ENCODE measurements at places on chromosomes 2 and 18. TPM values are rescaled to one million over a fixed set of nuclear protein-coding genes. Genes with fewer than 3 reads are reported as not detected.

Gene SERPINB13
- total RNA-seq = not detected

Gene PIEZO2
- 26.2 TPM for total RNA-seq

Gene SERPINB2
- 0.32 TPM for total RNA-seq

- no peak for DNase-seq
Measured at GRCh38 chr2:218327451-218328210, 29.0 kb upstream of the CATIP start.

GRCh38 chr2:9937968-9938367, 13.5 kb upstream of the GRHL1 start:
- no peak for DNase-seq

Gene GCFC2
- total RNA-seq = 31.5 TPM

GRCh38 chr2:230267556-230267955, 42.0 kb downstream of the SP140 start:
- DNase-seq = no peak

- no peak for DNase-seq
Measured at GRCh38 chr2:144376460-144376859, 143.5 kb downstream of the ZEB2 start.

DNA sequence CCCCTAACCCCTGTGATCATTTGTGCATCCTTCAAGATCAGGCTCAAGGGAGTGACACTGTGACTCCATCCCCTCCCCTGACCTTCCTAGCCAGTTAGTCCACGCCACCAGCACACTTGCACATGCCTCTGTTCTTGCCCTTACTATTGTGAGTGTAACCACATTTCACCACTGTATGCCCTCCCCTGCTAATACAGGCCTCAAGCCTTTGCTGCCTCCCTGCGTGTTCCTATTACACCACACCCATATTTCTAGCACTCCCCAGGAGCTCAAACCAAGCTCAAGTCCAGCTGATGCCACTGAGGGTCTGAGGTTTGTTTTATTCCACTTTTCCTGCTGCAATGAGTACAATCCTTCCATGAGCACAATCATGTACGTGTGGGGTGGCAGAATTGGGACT, 288.9 kb upstream of the FBXO11 start:
- DNase-seq = no peak

Gene BOLL
- total RNA-seq = not detected

DNA sequence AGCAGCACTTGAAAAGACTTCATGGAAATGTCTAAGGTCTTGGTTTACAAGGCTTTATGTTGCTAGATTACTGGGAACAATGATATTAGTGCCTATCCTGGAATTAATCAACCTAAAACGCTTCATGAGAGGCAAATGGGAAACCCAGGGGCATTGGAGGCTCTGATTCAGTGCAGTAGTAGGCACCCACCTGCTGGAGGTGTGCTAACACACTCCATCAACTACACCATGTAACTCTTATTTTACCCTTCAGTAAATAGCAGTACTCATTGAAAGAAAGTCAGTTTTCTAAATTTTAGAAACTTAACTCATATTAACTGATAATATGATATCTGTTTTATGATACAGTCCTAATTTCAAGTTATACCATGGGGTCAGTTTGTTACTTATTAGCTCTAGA, 17.4 kb upstream of the HNRNPA3 start:
- DNase-seq = no peak

GRCh38 chr2:9143264-9143815, 63.3 kb upstream of the ASAP2 start:
- no peak for DNase-seq

DNA sequence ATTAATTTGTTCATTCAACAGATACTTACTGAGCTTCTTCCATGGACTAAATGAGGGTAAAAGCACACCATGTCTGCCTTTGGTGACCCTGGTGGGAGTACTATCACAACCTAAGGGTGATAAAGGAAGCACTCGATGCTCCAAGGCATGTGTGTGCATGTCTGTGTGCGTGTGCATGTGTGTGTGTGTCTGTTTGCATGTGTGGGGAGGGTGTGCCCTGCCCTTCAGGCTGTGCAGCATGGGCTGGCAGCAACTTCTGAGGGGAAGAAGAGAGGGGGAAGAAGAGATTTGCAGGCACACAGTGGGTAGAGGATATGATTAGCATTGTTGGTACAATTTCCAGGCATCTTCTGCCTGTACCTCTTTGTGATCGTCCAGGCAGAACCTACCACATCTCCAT, 121.6 kb downstream of the ACOXL start:
- DNase-seq = no peak

Gene WDSUB1
- 8.8 TPM for total RNA-seq

Data from breast epithelium (tissue), 4 donors.